ENCODE measurements at places on chromosomes 4 and X. TPM values are rescaled to one million over a fixed set of nuclear protein-coding genes. Genes with fewer than 3 reads are reported as not detected.

P2RY4 gene
- total RNA-seq = not detected

MTCP1 gene
- 21.4 TPM for total RNA-seq

TRAM1L1 gene
- 0.79 TPM for total RNA-seq

CXCL9 gene
- not detected for total RNA-seq

S100P gene
- not detected for total RNA-seq

DNA sequence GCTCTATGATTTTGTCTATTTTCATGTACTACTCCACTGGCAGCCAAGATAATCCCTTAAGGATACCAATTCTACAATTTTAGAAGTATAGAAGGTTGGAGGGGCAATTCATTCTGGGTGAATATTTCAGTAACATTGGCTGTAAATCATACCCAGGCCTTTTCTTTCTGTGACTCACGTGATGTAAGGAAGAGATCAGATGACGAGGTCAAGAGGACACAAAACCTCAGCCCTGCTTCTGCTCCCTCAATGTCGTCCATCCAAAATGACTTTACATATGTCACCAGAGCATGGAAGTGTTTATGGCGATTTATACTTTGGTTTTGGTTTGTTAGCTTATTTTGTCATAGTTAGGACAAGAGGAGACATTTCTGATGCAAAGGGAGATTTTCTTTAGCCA, 70.7 kb upstream of the SLC4A4 start:
- no peak overlapping the region for H3K27ac ChIP-seq
- DNase-seq = no peak
- H3K27me3 ChIP-seq = no peaks in the 10 kb centered on the region

DNA sequence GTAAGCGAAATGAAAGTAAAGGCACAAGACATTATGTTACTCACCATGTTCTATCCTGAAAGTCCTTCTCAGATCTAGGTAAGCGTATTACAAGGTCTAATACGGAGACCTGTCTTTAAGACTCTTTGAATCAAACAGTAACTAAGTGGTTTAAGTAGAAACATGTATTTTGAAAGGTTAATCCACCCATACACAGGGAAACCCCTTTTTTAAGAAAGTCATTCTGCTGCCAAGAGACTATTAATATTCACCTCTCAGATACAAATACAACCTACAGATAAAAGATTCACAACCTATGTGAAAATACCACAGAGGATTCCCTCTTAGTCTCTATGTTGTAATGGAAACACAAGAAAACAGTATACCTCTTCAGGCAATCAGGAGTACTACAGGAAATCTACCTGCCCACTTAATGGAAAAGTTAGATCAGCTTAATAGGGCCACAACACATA, 63.2 kb upstream of the TNIP3 start:
- H3K27ac ChIP-seq = no peak overlapping the region
- H3K4me1 ChIP-seq = no peaks in the 10 kb centered on the region
- H3K27me3 ChIP-seq = no peaks in the 10 kb centered on the region
- no peak for DNase-seq
- H3K36me3 ChIP-seq = no peaks in the 10 kb centered on the region

DNA sequence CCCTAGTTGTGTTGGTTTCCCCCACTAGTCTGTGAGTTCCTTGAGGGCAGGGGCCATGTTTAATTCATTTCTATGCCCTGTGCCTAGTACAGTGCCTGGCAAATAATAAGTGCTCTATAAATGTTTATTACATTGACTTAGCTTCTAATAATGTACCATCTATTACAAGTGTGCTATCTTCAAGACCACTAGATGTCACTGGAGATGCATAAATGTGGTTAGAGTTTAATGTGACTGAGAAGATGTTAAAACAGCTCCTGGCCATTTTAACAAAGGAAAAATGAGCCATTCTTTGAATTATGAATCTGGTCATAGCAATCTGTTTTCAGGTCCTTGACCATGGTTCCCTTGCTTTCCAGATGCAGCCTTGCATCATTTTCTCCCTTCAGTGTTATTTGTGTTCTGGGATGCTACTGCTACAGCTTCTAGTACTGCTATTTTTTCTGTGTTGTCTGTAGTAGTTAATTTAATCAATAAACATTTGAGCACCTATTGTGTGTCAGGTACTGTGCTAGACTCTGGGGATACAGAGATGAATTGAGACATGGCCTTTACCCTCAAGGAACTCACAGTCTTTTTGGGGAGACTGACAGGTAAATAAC, 43.2 kb downstream of the SLC9A6 start:
- H3K36me3 ChIP-seq = peaks cover 17% of the 10 kb centered on the region
- no peak overlapping the region for H3K27ac ChIP-seq
- no peaks in the 10 kb centered on the region for H3K27me3 ChIP-seq
- no peak overlapping the region for H3K4me3 ChIP-seq

DNA sequence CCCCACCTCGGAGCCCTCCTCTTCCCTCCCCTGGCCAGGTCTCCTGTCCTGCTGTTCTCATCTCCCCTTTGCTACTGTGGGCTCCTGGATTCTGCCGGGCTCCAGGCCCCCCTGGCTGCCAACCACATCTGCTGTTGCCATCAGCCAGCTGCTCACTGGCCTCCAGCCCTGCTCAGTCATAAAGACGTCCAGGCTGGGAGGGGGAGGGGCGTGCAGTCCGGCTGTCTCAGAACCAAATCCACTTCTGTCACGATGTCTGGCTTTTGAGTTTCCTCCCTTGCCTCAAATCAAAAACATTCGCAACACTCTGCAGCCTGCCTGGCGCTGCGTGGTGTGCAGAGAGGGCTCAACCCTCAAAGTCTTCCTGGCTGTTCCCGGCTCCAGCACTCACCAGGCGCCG, 7.1 kb downstream of the RASL11B start:
- H3K4me3 ChIP-seq = no peak overlapping the region
- peaks cover 5% of the 10 kb centered on the region for H3K4me1 ChIP-seq
- no peaks in the 10 kb centered on the region for H3K27me3 ChIP-seq
- DNase-seq = no peak
- H3K36me3 ChIP-seq = peaks cover 36% of the 10 kb centered on the region

DNA sequence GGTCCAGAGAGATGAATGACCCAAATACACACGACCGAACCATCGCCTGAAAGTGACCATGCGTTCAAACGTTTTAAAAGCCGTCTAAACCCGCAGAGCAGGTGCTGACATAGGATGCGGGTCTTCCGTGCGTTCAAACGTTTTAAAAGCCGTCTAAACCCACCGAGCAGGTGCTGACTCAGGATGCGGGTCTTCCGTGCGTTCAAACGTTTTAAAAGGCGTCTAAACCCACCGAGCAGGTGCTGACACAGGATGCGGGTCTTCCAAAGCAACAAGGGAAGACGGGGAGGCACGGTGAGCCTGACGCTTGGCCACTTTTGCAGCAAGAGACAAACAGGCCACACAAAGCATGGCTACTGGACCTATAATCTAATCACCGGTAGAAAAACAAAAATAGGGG, 47.2 kb downstream of the GAK start:
- no peaks in the 10 kb centered on the region for H3K27me3 ChIP-seq
- no peaks in the 10 kb centered on the region for H3K4me1 ChIP-seq
- peaks cover 35% of the 10 kb centered on the region for H3K36me3 ChIP-seq
- no peak for DNase-seq
- H3K27ac ChIP-seq = no peak overlapping the region

DNA sequence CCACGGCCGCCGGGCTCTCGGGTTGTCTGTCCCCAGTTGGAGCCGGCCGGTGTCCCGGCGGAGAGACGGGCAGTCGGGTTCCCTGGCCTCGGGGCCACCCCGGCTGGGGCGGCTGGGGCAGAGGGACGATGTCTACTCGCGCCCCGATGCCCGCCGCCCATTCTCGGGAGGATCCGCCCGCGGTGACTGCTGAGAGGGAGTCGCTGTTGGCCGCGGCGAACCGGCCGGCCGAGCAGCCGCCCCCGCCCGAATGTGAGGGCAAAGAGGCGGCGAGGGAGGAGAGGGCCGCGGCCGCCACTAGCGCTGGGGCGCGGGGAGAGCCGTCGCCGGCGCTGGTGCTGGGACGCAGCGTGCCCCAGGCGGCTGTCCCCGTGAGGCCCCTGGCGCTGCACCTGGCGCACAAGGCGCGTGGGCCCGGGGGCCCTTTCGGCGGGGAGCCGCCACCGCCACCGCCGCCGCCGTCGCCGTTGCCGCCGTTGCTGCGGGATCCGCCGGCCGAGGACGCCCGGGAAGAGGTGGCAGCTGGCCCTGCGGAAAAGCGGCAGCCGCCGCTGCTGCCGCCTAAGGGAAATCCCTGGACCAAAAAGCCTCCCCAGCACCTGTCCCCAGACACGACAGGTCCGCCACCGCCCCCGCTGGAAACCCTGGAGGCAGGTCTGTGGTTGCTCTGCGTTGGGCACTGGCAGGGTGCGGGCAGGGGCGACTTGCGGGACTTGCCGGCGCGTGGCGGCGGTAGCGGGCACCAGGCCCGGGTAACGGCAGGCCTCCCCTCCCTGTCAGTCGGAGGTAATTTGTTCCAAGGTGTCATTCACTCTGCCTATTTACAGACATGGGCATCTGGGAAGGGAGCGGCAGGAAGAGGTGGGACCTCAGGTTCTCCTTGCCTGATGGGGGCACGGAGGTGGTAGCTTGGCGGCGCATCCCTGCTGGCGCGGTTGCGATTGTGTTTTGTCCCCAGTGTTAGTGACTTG, 739 bp downstream of the LARP1B start:
- no peaks in the 10 kb centered on the region for H3K27me3 ChIP-seq
- peak overlapping the region; percentile 90 for H3K4me3 ChIP-seq
- H3K4me1 ChIP-seq = no peaks in the 10 kb centered on the region
- no peak overlapping the region for H3K27ac ChIP-seq
- H3K36me3 ChIP-seq = 0 out of 2 replicates have a peak, but pooled peaks cover 3% of the 10 kb centered on the region

GRCh38 chr4:42390622-42391354, 6.5 kb upstream of the SHISA3 start:
- no peak overlapping the region for H3K27ac ChIP-seq
- no peak for DNase-seq
- no peaks in the 10 kb centered on the region for H3K4me1 ChIP-seq
- H3K4me3 ChIP-seq = peak overlapping the region; percentile 6

- no peak overlapping the region for H3K4me3 ChIP-seq
- no peaks in the 10 kb centered on the region for H3K4me1 ChIP-seq
- DNase-seq = peak; percentile 81
- peaks cover 2% of the 10 kb centered on the region for H3K36me3 ChIP-seq
These were observed 21.9 kb downstream of the ATP2B3 start for GRCh38 chrX:153539171-153539978.

DNA sequence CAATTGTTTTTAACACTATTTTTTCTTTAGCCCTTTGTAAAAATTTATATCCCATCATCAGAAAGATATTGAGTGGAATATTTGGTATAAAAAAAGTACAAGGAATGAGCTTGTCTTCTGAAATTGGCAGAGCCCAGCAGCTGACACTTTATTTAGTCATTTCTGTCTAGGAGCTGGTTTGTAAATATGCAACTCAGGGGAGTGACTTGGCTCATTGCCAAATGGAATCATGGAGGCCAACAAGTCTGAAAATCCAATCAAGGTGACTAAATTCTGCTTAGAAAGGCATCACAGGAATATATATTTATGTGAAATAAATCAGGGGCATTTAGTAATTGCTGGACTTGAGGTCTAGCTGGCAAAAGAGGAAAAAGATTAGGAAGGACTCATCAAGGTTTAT, 74.4 kb downstream of the OTC start:
- no peak overlapping the region for H3K27ac ChIP-seq
- no peak overlapping the region for H3K4me3 ChIP-seq
- H3K4me1 ChIP-seq = no peaks in the 10 kb centered on the region
- no peaks in the 10 kb centered on the region for H3K36me3 ChIP-seq

DNA sequence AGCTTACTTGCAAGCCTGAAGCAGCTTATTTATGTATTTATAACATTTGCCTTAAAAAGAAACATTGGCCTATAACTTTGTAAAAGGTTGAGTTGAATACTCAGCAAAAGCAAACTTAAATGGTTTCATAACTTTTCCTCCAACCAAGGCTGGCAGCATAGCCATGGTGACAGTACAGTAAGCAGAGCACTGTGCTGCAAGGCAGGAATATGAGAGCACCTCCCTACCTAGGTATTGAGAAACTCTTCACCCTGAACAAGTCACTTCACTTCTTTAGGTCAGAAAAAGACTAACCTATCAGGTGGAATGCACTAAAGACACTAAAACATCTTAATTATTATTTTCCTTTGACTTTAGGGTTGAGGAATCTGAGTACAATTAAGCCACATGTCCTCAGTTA, 63.9 kb upstream of the GYPA start:
- no peaks in the 10 kb centered on the region for H3K27me3 ChIP-seq
- no peak for DNase-seq
- H3K36me3 ChIP-seq = no peaks in the 10 kb centered on the region
- H3K4me1 ChIP-seq = no peaks in the 10 kb centered on the region

- H3K27ac ChIP-seq = no peak overlapping the region
- no peaks in the 10 kb centered on the region for H3K4me1 ChIP-seq
- no peak overlapping the region for H3K4me3 ChIP-seq
- no peaks in the 10 kb centered on the region for H3K27me3 ChIP-seq
These were observed 2.1 kb downstream of the ASMTL start for GRCh38 chrX:1450361-1451161.

DNA sequence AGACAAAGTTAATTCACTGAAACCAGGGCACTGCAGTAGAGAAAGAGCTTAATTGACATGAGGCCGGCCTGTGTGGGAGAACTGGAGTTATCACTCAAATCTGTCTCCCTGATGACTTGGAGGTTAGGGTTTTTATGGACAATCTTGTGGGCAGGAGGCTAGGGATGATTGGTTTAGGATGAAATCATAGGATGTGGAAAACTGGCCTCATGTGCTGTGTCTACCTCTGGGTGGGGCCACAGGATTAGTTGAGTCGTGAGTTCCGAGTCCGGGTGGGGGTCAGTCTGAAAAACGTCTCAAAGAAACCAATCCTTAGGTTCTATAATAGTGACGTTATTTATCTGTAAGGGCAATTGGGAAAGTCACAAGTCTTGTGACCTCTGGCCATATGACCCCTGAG, 68.1 kb downstream of the UCHL1 start:
- H3K27ac ChIP-seq = no peak overlapping the region
- H3K27me3 ChIP-seq = no peaks in the 10 kb centered on the region
- DNase-seq = no peak
- H3K4me3 ChIP-seq = no peak overlapping the region

DNA sequence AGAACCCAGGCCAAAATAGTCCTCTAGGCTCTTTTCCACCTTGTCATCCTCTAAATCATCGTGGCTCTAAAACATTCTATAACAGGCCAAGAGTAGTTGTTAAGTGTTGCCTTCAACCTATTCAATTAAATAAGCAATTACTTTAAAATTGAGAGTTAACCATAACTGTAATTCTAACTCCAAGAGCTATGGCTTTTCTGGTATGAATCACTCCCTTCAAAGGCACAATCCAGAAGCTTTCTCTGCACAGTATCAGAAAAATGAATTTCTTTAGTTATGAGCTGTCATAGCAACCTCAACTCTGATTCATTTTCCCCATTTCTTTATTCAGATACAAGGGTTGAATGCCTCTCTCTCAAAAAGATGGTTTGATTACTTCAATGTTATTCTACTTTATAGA, 21.7 kb downstream of the INPP4B start:
- H3K4me3 ChIP-seq = no peak overlapping the region
- H3K27ac ChIP-seq = no peak overlapping the region
- H3K4me1 ChIP-seq = no peaks in the 10 kb centered on the region
- no peaks in the 10 kb centered on the region for H3K27me3 ChIP-seq
- H3K36me3 ChIP-seq = no peaks in the 10 kb centered on the region
- no peak for DNase-seq

- no peaks in the 10 kb centered on the region for H3K27me3 ChIP-seq
- H3K4me3 ChIP-seq = no peak overlapping the region
- no peak for DNase-seq
These were observed 2.7 kb upstream of the TMSB4X start for GRCh38 chrX:12972243-12972642.

GRCh38 chr4:53961351-53961750, 103.1 kb downstream of the CHIC2 start:
- no peak overlapping the region for H3K27ac ChIP-seq
- no peak overlapping the region for H3K4me3 ChIP-seq
- no peaks in the 10 kb centered on the region for H3K36me3 ChIP-seq
- no peaks in the 10 kb centered on the region for H3K4me1 ChIP-seq
- H3K27me3 ChIP-seq = no peaks in the 10 kb centered on the region

GRCh38 chrX:48472851-48473703, 2.9 kb upstream of the FTSJ1 start:
- H3K4me1 ChIP-seq = peaks cover 2% of the 10 kb centered on the region
- peaks cover 10% of the 10 kb centered on the region for H3K36me3 ChIP-seq
- no peak overlapping the region for H3K4me3 ChIP-seq
- H3K27ac ChIP-seq = no peak overlapping the region
- no peaks in the 10 kb centered on the region for H3K27me3 ChIP-seq
